Endothelial cell (in vitro differentiated cells): ENCODE measurements at places on chromosomes 11 and 22.
A peak's percentile ranks its signal among the peaks of the same experiment; 100 is the strongest.

DNA sequence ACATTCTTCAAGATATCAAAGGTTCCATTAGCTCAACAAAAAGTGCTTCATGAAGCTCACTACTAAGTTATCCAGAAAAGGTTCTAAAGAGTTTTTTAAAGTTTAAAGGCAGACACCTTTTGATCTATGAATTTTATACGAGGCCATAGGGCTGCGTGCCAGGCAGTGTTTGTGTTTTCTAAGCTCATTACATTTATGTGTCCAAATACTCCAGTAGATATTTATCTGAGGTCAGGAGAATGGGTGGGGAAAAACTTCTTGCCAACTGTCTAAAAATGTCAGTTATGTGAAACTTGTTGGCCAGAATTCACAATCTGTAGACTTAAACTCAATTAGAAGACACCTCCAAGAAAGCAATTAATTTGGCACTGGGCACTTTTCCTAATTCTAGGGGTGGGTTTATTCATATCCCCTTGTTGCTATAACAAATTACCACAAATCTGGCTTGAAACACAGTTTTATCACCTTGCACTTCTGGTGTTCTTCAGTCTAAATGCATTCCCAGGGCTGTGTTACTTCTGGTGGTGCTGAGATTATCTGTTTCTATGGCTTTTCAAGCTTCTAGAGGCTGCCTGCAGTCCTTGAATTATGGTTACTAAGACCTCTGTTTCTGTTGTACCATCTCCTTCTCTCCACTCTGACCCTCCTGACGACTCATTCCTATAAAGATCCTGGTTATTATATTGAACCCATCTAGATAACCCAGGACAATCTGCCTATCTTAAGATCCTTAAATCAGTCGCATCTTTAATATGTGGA is 1030.4 kb upstream of the CNTN5 start:
- H3K27ac ChIP-seq: no peak overlapping the region
- no peak for DNase-seq
- no peak overlapping the region for H3K4me3 ChIP-seq
- H3K27me3 ChIP-seq: no peaks in the 10 kb centered on the region
- no peaks in the 10 kb centered on the region for H3K4me1 ChIP-seq

GRCh38 chr22:18021431-18021830 is 2.9 kb downstream of the MICAL3 start:
- H3K36me3 ChIP-seq: no peaks in the 10 kb centered on the region
- no peak overlapping the region for H3K27ac ChIP-seq
- H3K4me3 ChIP-seq: no peak overlapping the region
- H3K27me3 ChIP-seq: peaks cover 14% of the 10 kb centered on the region

DNA sequence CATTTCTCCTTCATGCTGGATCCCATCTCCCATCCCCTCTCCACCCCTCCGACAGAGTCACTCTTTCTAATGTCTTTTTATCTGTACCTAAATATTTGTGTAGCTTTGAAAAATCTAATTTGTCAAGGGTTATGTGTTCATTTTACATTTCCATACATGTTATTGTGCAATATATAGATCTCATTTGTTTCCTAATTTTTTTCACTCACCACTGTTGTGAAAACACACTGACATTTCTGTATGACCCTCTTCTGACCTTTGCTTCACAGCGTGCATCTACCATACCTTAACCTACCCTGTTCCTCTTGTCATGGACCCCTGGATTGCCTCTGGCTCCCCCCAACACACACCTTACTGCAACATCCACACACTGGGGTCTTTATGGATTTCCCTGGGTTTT is 942.9 kb downstream of the TBC1D22A start:
- no peak overlapping the region for H3K4me3 ChIP-seq
- H3K4me1 ChIP-seq: no peaks in the 10 kb centered on the region
- no peak for DNase-seq
- H3K27me3 ChIP-seq: peaks cover 2% of the 10 kb centered on the region
- H3K27ac ChIP-seq: no peak overlapping the region
- H3K36me3 ChIP-seq: no peaks in the 10 kb centered on the region

GRCh38 chr11:132343445-132344175 is 973.2 kb downstream of the NTM start:
- no peak overlapping the region for H3K4me3 ChIP-seq
- no peak for DNase-seq
- peaks cover 39% of the 10 kb centered on the region for H3K4me1 ChIP-seq
- H3K27me3 ChIP-seq: peaks cover 2% of the 10 kb centered on the region
- no peaks in the 10 kb centered on the region for H3K36me3 ChIP-seq
- H3K27ac ChIP-seq: no peak overlapping the region

DNA sequence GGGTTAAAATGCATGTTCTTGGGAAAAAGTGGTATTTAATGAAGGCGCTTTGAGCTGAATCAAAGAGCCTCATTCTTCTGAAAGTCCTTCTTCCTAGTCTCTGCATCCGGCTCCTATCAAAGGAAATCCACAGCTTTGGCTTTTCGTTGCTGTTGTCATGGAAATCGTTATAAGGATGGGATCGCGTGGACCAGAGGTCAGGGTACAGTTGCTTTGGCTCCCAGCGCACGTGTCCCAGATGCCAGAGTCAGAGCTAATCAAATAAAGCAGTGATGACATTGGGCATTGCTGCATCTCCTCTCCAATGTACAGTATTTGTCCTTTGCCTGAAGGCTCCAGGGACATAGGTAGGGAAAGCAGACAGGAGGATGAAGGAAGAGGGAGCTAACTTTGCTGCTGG is 181.9 kb downstream of the MYO18B start:
- no peak overlapping the region for H3K27ac ChIP-seq
- H3K36me3 ChIP-seq: no peaks in the 10 kb centered on the region
- no peak for DNase-seq
- H3K27me3 ChIP-seq: peaks cover 4% of the 10 kb centered on the region

DNA sequence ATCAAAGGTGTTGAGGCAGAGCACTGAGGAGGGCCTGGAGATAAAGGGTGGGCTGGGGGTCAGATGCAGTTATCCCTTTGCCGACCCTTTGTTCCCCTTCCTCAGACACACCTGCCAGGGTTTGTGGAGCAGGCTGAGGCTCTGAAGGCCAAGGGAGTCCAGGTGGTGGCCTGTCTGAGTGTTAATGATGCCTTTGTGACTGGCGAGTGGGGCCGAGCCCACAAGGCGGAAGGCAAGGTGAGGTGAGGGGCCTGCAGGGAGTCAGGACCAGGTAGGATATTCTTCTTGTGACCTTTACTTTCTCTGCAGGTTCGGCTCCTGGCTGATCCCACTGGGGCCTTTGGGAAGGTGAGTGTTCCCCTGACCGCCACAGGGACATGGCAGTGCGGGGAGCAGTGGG is 2.6 kb downstream of the PRDX5 start:
- peak overlapping the region; percentile 56 for H3K4me3 ChIP-seq
- no peak for DNase-seq
- H3K4me1 ChIP-seq: peaks cover 23% of the 10 kb centered on the region
- no peak overlapping the region for H3K27ac ChIP-seq
- peaks cover 12% of the 10 kb centered on the region for H3K27me3 ChIP-seq
- H3K36me3 ChIP-seq: peaks cover 23% of the 10 kb centered on the region

DNA sequence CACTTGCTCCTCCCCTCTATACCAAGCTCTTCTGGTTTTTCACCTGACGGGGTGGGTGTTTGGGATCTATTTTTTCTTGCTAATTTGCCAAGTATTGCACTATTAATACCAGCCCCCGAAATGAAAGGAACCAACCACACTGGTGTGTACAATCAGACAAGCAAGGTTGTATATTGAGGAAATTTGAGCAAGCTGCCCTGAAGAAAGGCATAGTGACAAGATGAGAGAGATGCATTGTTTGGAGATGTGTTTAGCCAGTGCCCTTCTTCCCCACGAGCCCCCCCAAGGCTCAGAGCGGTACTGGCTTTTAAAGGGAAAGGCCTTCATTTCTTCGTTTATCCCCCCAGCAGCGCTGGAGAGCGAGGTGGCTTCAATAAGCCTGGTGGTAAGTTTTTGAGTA is 15.2 kb upstream of the GAS2L1 start:
- H3K36me3 ChIP-seq: peaks cover 53% of the 10 kb centered on the region
- H3K4me1 ChIP-seq: no peaks in the 10 kb centered on the region
- no peak overlapping the region for H3K4me3 ChIP-seq
- H3K27ac ChIP-seq: no peak overlapping the region
- no peaks in the 10 kb centered on the region for H3K27me3 ChIP-seq
- no peak for DNase-seq

- H3K27me3 ChIP-seq: no peaks in the 10 kb centered on the region
- DNase-seq: no peak
- no peak overlapping the region for H3K4me3 ChIP-seq
- no peaks in the 10 kb centered on the region for H3K4me1 ChIP-seq
- H3K27ac ChIP-seq: no peak overlapping the region
- H3K36me3 ChIP-seq: peaks cover 36% of the 10 kb centered on the region
Measured at GRCh38 chr11:118370774-118371173, 11.4 kb downstream of the UBE4A start.

DNA sequence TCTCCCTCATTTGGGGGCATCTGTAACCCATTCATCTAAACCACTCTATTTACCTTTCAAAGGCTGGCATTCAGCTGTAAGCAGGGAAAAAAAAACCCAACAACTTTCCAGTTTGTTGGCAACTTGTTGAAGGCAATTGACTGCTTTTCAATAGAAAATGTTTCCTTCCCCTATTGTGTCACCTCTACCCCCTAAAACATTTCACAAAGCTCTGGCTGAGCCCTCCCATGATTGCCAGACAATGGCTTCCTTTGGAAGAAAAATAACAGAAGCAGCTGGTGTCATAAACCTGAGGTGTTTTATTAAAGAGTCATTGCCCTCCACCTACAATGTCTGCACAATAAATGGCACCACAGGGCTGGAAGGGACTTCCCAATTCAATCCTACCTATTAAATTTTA is 22.1 kb upstream of the PSMA1 start:
- no peak overlapping the region for H3K4me3 ChIP-seq
- peaks cover 1% of the 10 kb centered on the region for H3K27me3 ChIP-seq
- DNase-seq: no peak
- no peak overlapping the region for H3K27ac ChIP-seq
- H3K4me1 ChIP-seq: peaks cover 16% of the 10 kb centered on the region
- no peaks in the 10 kb centered on the region for H3K36me3 ChIP-seq

DNA sequence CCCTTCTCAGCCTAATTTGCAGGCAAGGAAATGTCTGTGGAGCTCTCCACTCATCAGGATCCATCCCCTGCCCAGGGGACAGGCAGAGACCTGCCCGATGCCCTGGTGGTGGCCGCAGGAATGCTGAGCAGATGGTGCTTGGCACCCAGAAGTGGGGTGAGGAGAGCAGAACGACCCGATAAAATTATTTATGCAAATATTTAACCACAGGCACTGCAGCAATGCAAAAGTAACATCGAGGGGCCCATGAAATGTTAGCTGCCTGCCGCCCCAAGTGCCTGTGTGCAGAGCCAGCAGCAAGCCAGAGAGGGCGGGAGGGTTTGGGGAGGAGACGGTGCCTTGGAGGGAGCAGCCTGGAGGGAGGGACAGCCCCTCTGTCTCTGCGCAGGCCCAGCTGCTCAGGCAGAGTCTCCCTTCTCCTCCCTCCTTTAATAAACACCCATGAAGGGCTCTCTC is 205.5 kb downstream of the CTTN start:
- H3K4me1 ChIP-seq: no peaks in the 10 kb centered on the region
- no peak for DNase-seq
- no peak overlapping the region for H3K27ac ChIP-seq

- no peak overlapping the region for H3K27ac ChIP-seq
- H3K4me3 ChIP-seq: no peak overlapping the region
- H3K36me3 ChIP-seq: no peaks in the 10 kb centered on the region
- DNase-seq: no peak
Measured at GRCh38 chr11:45264839-45265515, 21.2 kb downstream of the SYT13 start.

DNA sequence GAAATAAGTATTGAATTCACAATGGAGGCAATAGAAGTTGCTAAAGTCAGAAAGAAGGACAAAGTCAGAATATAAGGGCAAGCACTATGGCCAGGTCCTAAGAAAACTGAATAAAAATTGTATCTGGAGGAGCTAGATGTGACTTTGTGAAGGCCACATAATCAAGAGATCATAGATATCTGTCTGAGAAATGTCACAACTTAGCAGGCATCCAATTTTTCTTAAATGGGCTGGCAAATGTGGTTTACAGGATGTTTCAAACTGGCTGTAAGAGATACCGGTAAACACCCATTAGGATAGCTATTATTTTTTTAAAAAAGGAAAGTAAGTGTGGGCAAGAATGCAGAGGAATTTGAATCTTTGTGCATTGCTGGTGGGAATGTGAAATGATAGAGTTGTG is 303.1 kb upstream of the CHORDC1 start:
- H3K27ac ChIP-seq: no peak overlapping the region
- no peaks in the 10 kb centered on the region for H3K4me1 ChIP-seq
- no peak for DNase-seq
- H3K4me3 ChIP-seq: no peak overlapping the region

DNA sequence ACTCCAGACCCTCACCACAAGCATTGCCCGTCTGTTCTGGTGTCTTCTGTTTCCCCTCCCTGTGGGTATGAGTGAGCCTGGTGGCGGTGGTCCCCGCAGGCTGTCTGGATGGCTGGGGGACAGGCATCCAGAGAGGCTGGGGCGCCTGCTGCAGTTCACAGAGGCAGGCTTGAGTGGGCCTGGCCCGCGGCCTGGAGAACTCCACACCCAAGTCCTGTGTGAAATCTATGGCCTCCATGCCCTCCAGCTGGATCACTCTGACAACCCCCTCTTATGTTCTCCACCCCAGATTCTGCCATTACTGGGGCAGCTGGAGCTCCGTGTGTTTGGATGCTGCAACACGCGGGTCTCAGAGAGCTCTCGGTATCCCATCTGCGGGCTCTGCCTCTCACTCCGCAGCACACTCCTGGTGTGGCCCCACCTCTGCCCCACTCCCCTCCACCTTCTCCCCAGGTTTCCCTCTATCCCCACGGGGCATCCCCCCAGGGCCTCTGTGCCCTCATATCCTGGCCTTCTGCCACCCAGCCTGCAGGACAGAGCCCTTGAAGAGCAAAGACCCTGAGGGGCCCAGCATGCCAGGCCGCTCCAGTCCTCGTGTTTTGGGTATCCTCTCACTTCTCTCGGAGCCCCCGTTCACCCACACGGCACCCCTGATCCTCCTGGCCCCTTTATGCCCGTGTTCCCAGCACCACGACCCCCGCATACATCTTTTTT is 31.3 kb downstream of the LRRC74B start:
- no peak overlapping the region for H3K4me3 ChIP-seq
- no peaks in the 10 kb centered on the region for H3K4me1 ChIP-seq
- no peaks in the 10 kb centered on the region for H3K36me3 ChIP-seq
- H3K27me3 ChIP-seq: peaks cover 2% of the 10 kb centered on the region
- no peak for DNase-seq

GRCh38 chr22:24474221-24474620 is 20.9 kb upstream of the UPB1 start:
- DNase-seq: no peak
- no peak overlapping the region for H3K27ac ChIP-seq
- peaks cover 2% of the 10 kb centered on the region for H3K27me3 ChIP-seq
- no peaks in the 10 kb centered on the region for H3K36me3 ChIP-seq

- peak overlapping the region; percentile 6 for H3K4me3 ChIP-seq
- no peak for DNase-seq
- H3K27ac ChIP-seq: no peak overlapping the region
- H3K4me1 ChIP-seq: peaks cover 9% of the 10 kb centered on the region
- H3K27me3 ChIP-seq: peaks cover 5% of the 10 kb centered on the region
Measured at GRCh38 chr11:61474013-61474643, 34.4 kb upstream of the LRRC10B start.

DNA sequence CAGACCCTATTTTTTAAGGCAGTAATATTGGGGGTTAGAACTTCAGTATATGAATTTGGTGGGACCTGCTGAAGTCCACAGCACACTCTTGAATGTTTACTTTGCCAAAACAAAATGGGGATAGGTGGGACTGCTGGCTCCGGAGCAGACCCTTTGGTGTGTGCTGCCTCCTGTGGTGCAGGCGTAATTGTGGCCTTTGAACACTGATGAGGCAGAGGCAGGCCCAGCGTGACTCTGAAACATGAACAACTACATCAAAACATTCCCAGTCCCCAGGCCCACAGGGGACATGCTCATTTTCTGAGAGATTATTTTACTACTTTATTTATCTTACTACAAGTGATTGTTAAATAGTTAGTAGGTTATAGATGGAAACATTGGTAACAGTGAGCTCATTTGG is 225.0 kb upstream of the TBCEL start:
- H3K4me1 ChIP-seq: no peaks in the 10 kb centered on the region
- H3K27ac ChIP-seq: no peak overlapping the region
- H3K4me3 ChIP-seq: no peak overlapping the region
- peaks cover 3% of the 10 kb centered on the region for H3K27me3 ChIP-seq
